ENCODE measurements at places on chromosomes 12 and 14. TPM values are rescaled to one million over a fixed set of nuclear protein-coding genes. Genes with fewer than 3 reads are reported as not detected.
A peak's percentile ranks its signal among the peaks of the same experiment; 100 is the strongest.

DNA sequence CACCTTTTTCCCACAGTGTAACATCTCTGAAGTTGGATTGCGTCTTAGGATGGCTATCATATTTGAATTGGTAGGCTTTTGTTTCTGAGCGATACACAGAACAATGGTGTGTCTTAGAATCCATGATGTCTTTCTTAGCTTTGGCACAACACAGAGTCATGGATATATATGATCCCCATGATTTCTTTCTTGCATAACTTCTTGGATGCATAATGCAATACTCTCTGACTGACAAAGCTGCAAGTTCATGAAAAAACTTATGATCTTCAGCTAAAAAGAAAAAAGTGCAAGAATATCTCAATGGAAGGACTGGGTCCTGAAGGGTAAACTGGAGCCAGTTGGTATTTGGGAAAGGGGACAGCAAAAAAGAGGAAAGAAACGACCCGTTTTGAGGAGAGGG is 48.1 kb downstream of the VWF start:
- no peak for DNase-seq

DNA sequence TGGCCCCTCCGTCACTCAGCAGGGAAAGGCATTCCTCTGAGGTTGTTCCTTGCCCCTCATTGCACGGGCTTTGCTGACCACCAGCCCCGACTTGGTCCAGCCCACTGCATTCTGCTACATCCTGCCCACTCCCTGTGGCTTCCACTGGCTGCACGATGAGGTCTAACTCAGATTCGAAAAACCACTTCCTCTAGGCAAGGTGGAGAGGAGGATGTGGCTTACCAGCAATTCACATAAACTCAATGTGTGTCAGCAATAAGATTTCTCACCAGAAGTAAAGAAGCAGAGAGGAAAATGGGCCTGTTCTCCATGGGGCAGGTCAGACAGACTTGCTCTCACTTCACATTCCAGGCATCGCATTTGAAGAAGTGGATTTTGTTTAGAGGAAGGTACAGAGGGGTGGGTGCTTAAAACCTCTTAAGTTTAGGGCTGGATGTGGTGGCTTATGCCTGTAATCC is 14.7 kb downstream of the GPR68 start:
- peak; percentile 88 for DNase-seq

GRCh38 chr12:32134101-32134888 is 27.6 kb downstream of the BICD1 start:
- peak; percentile 93 for DNase-seq

- DNase-seq: no peak
These were observed 555.3 kb downstream of the MED13L start for GRCh38 chr12:115722181-115722580.

- DNase-seq: no peak
These were observed 192.8 kb downstream of the GRIN2B start for GRCh38 chr12:13788626-13789025.

- no peak for DNase-seq
These were observed 3.9 kb downstream of the STAC3 start for GRCh38 chr12:57247041-57247440.

GRCh38 chr12:19882346-19882745 is 443.1 kb downstream of the AEBP2 start:
- DNase-seq: no peak

DNA sequence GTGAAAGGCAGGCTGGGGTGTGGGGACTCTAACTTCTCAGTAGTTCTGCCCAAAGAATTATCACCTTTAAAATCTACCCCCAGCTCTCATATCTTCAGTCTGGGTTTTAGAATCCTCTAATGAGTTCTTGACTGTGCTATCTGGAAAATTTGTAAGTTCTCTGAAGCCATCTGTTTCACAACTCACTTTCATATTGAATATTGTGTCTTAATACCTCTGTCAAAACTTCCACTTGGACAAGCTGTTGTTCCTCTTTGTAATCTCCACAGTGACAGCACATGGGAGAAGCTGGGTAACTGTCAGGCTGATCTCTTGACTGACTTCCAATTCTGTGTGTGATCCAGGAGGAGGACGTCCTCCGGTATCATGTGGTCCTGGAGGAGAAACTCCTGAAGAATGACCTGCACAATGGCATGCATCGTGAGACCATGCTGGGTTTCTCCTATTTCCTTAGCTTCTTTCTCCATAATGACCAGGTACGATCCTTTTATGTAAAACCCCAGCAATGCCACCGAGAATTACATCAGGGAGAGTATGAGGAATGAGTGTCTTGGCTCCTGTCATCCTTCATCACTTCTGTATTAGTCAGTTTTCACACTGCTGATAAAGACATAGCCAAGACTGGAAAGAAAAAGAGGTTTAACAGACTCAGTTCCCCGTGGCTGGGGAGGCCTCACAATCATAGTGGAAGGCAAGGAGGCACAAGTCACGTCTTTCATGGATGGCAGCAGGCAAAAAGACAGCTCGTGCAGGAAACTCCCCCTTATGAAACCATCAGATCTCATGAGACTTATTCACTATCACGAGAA is 111.9 kb downstream of the STAB2 start:
- no peak for DNase-seq

- DNase-seq: no peak
These were observed 114.5 kb downstream of the ADGRD1 start for GRCh38 chr12:131067981-131068851.

- no peak for DNase-seq
These were observed 5.1 kb downstream of the PAPLN start for GRCh38 chr14:73242357-73242901.

DNA sequence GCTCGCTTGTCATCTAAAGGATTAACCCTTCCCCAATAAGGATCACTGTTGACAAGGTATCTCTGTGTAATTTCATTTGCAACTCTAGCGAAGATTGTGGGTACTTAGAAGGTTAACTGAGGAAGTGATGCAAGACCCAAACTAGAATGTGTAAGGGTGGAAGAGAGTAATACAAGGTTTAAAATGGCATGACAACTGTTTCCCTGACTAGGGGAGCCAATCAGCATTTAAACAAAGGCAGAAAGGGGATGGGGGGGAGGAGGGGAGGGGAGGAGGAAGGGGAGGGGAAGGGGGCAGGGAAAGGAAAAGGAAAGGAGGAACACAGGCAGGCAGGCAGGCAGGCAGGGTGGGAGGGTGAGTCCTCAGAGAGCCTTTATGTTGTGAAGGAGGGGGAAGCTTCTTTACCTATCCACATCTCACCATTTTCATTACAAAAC is 31.1 kb downstream of the NRDE2 start:
- no peak for DNase-seq

DNA sequence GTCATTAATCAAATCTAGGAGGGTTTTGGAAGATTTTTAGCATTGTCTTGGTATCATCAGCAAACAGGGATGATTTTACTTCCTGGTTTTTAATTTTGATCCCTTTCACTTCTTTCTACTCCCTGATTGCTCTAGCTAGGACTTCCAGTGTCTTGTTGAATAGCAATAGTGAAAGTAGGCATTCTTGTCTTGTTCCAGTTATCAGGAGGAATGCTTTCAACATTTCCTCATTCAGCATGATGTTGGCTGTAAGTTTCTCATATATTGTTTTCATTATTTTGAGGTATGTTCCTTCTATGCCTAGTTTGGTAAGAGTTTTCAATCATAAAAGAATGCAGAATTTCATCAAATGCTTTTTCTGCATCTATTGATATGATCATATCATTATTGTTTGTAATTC is 244.2 kb upstream of the CLEC14A start:
- no peak for DNase-seq

DNA sequence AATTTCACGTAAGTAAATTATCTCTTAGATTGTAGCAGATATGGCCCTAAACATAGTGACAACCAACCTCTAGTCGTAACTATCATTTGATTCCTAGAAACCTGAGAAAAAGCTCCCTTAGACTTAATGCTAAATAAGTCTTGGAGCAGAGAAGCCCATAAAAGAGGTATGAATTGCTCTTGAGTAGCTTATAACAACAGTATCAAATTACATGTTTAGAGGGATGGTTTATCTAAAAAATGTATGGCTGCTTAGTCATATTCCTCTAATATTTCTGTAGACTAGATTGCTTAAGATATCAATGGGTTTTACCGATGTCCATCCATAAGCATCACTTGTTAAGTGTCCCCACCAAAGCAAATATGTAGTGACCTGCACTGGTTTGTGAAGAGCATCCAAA is 259.7 kb downstream of the NELL2 start:
- DNase-seq: no peak

- DNase-seq: no peak
These were observed 26.0 kb downstream of the HSPB8 start for GRCh38 chr12:119204671-119205285.

DNA sequence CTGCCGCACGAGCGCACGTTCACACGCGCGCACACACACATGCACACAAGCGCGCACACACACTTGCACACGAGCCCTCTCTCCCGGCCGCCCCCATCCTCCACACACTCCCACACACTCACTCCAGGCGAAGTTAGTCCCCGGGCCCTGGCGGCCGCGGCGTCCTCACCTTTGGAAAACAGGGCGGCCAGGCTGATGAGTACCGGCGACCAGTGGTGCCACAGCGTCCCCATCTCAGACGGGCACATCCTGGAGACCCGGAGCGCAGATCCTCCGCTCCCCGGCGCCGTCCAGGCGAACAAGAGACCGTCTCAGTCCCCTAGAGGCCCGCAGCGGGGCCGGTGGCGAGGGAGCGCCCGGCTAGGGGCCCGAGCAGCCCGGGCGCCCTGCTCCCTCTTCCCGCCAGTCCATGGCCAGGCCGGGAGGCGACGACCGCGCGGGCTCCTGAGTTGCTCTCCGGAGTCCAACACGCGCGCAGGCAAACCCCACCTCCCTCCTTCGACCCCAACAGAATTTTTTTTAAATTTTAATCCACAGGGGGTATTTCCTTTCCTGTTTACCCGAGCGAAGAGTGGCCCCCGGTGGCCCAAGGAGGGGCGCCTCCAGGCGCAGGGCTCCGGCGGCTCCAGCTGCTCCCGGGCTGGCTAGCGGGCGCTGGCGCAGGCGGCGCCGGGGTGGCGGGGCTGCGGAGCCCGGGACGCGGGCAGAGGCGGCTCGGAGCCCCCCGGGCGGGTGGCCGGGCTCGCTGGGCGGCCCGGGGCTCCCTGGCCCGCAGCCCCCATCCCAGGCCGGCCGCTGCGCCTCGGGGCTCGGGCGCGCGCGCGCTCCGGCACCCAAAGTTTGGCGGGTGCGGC is 506 bp downstream of the TMEM132D start:
- no peak for DNase-seq

- no peak for DNase-seq
These were observed 141.9 kb downstream of the CHST11 start for GRCh38 chr12:104598342-104599271.

- DNase-seq: no peak
These were observed 101.7 kb downstream of the ZFP36L1 start for GRCh38 chr14:68691031-68691791.

GRCh38 chr12:25041006-25041741 is 92.3 kb upstream of the BCAT1 start:
- DNase-seq: no peak

DNA sequence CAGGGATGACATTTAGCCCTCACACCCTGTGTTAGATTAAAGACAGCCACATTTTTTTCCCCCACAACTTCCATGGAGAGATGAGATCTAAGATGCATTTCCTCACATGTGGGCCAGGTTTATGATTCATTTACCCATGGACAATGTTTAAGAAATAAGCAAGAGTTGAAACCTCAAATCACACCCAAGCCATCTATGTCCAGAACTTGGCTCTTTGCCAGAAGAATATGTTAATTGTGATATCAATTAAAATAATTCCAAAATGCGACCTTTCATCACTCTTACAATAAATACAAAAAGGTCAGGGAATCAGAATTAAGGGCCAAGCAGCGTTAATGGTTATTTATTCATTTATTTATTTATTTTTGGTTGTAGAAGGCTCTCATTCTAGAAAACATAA is 1376.9 kb upstream of the TMEM132C start:
- no peak for DNase-seq

DNA sequence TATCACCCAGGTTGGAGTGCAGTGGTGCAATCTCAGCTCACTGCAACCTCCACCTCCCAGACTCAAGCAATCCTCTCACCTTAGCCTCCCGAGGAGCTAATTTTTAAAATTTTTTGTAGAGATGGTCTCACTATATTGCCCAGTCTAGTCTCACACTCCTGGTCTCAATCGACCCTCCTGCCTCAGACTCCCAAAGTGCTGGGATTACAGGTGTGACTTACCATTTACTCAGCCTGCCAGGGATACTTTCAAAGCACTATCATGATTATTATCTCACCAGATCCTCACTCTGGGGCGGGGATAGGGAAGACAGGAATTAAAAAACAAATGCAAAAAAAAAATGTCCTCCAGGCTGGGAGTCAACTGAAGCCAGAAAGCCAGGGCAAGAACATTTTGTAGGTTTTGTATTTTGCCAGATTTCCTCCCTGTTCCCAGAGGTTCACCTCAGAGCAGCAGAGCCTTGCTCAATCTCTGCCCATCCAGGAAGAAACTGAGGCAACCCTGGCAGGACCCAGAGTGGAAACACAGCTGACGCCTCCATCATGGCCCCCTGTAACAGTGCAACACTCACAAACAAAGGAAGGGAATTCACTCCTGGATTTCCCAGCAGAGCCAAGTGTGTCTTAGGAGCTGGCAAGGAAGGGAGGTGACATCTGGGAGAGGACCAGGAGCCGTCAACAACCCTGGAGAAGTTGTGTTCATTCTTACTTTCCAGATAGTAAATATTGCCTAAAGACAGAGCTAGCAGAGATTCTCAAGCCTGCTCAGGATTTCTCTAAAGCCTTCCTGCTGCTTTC is 73.9 kb downstream of the IRF2BPL start:
- no peak for DNase-seq

- peak; percentile 82 for DNase-seq
These were observed 411 bp upstream of the NCOR2 start for GRCh38 chr12:124567673-124568373.

GRCh38 chr12:100574187-100575074 is 947 bp downstream of the GAS2L3 start:
- peak; percentile 57 for DNase-seq

The RESF1 gene
- total RNA-seq: 29.8 TPM

The RDH11 gene
- total RNA-seq: 127 TPM

The CLMN gene
- 2.8 TPM for total RNA-seq

The RASSF9 gene
- 0.05 TPM for total RNA-seq

The KERA gene
- not detected for total RNA-seq

The RNASE2 gene
- total RNA-seq: not detected

The METTL3 gene
- 35.0 TPM for total RNA-seq

The SPTLC2 gene
- 18.8 TPM for total RNA-seq

The TSFM gene
- 37.9 TPM for total RNA-seq

The RNASE7 gene
- total RNA-seq: not detected

The ZFHX2 gene
- 0.05 TPM for total RNA-seq

The HAL gene
- total RNA-seq: not detected

The SERPINA3 gene
- 0.15 TPM for total RNA-seq

The CCDC196 gene
- not detected for total RNA-seq
